NCI-H2081 treated with DMSO at 0.1 percent for 48 hours (cell line): ENCODE measurements at places on chromosomes 1 and 21.

DNA sequence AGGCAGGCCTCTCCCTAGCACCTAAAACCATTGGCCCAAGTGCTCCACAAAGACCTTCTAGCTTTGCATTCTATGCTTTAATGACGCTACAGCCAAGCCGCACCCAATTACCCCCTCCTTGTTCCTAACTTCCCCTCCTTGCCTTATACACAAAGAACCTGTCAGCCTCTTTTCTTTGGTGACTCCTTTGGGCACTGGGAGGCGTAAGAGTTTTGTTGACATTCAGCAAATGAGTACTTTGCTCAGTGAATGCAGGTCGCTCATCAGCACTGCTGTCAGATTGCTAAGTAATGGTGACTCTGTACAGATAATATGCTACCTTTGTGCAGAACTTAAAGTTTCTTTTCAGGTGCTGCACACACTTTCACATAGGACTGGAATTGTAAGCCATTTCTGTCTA is 187.6 kb upstream of the FAM78B start:
- DNase-seq = no peak

DNA sequence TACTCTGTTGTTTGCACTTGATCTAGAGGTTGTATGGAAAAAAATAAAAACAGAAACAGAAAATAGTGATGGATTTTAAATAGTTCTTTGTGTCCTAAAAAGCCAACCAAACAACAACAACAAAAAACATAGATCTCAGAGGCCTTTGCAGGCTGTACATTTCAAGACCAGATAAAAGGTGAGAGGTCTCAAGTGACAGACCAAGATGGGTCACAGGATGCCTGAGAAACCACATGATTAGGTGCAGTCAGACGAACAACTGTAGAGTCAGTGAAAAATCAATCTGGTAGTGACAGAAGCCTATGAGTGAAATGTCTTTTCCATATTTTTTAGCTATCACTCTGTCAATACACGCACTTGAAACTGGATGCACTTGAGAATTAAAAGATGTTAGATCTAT is 193.5 kb upstream of the SAMSN1 start:
- DNase-seq = no peak

DNA sequence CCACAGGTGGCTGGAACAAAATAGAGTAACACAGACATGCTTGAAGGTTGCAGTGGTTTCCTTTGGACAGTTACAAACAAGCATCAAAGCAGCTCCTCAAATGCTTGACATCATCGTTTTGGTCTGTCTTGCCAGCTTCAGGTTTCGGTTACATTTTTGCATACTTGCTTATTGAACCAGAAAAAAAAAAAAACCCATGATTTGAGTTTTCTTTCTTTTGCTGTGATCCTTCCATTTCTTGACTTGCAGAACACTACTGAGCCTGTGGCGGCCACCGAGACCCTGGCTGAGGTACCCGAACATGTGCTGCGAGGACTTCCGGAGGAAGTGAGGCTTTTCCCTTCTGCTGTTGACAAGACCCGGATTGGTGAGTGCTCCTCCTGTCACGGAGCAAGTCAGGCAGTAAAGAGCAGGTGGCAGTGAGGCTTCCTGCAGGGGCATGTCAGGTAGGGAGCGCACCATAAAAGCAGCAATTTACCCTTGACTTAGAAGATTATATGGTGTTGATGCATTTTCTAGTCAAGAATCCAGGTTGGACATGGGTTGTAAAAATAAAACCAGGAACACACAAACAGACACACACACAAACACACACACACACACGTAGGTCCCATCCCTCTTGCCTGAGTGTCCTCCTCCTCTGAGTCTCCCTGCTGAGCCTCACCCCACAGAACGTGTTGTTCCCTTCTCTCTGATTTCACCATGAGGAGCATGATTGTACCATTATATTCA is 30.9 kb downstream of the PRDM2 start:
- no peak for DNase-seq

- no peak for DNase-seq
Observed at GRCh38 chr1:147752511-147752910, 7.9 kb downstream of the GJA5 start.

- no peak for DNase-seq
Observed at GRCh38 chr1:236395230-236395946, 1.3 kb downstream of the EDARADD start.

DNA sequence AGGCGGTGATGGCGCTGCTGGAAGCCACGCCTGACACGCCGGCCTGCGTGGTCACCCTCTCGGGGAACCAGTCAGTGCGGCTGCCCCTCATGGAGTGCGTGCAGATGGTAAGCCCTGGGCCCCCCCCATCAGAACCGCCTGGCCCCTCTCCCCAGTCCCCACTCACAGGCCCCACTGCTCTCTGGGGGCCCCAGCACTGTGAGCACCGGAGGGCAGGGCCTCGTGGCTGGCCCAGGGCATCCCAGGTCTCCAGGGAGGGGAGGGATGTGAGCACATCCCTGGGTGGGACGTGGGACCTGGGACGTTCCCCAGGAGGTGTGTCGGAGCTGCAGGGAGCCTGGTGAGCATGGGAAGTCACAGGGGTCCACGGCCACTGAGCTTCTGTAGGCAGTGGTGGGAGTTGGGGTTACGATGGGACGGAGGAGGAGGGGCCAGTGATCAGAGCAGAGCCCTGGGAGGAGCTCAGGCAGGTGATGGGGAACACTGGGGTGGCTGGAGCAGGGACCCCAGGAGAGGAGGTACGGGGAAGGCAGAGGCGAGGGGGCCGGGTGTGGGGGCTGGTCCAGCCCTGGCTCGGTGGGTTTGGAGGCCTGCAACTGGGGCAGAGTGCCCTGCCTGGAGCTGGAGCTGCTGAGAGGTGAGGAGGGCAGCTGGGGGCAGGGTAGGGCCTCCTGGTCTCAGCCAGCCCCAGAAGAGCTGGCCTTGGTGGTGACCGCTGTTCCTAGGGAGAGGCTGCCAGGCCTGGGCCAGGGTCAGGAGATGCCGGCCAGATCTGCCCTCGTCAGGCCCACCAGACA is 18.8 kb downstream of the PFKL start:
- DNase-seq = no peak

DNA sequence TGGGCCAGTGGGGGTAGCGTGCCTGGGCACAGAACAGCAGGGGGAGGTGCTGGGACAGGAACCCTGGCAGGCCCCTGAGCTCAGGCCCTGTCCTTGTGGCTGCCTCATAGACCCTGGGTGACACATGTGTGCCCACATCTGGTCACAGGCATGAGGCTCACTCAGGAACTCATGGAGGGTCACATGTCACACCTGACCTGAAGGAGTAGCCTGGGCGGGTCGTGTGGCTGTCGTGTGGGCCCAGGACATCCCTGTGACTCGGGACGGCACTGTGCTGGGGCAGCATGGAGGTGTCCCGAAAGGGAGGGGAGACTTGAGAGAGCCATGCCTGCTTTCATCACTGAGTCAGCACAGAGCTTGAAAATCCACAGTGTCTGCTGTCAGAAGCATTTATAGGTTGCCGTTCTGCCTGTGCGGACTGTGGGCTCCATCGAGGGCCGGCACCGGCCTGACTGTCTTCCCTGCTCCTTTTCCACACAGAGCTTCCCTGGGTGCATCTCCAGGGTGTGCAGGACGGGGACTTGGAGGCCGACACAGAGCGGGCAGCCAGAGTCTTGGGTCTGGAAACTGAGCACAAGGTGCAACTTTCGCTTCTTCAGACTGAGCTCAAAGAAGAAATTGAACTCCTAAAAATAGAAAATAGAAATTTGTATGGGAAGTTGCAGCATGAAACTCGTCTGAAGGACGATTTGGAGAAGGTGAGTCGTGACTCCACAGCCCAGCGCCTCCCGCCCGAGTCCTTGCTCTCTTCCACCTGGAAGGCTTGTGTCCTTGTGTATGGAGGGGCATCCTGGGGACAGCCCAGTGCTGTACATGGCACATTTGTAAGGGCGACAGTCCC is 32.8 kb downstream of the PCNT start:
- DNase-seq = no peak

DNA sequence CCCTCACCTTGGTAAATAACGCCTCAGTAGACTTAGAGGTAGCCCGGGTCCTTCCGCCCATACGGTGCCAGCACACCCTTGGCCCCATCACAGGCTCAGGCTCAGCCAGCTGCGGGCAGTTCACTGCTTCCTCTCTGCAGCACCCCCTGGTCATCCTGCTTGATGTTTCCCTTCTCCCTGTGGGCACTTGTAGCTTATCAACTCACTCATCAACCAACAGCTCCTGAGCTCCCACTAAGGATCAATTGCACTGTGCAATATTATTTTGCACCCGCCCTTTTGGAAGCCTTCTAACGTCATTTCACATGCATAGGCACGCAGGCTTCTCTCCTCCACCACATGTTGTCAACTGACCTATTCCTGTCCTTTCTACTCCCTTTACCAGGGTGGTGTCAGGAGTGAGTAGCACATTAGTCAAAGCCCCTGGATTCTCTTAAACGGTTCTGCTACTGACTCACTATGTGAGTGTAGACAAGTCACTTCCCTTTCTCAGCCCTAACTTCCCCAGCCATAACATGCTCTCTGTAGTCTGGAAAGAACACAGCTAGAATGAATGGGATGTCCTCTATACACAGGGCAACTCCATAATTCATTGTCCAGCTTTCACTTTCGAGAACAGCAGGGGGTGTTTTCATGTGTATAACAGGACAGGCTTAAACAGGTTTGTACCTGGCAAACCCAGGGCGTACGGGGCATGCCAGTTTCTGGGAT is 47.1 kb upstream of the IRF2BP2 start:
- DNase-seq = no peak

GRCh38 chr21:36989699-36990507 is 16.6 kb upstream of the RIPPLY3 start:
- DNase-seq = peak; percentile 75

GRCh38 chr1:210739627-210740026 is 394.3 kb downstream of the KCNH1 start:
- no peak for DNase-seq

GRCh38 chr1:115624859-115625258 is 16.9 kb upstream of the VANGL1 start:
- no peak for DNase-seq

DNA sequence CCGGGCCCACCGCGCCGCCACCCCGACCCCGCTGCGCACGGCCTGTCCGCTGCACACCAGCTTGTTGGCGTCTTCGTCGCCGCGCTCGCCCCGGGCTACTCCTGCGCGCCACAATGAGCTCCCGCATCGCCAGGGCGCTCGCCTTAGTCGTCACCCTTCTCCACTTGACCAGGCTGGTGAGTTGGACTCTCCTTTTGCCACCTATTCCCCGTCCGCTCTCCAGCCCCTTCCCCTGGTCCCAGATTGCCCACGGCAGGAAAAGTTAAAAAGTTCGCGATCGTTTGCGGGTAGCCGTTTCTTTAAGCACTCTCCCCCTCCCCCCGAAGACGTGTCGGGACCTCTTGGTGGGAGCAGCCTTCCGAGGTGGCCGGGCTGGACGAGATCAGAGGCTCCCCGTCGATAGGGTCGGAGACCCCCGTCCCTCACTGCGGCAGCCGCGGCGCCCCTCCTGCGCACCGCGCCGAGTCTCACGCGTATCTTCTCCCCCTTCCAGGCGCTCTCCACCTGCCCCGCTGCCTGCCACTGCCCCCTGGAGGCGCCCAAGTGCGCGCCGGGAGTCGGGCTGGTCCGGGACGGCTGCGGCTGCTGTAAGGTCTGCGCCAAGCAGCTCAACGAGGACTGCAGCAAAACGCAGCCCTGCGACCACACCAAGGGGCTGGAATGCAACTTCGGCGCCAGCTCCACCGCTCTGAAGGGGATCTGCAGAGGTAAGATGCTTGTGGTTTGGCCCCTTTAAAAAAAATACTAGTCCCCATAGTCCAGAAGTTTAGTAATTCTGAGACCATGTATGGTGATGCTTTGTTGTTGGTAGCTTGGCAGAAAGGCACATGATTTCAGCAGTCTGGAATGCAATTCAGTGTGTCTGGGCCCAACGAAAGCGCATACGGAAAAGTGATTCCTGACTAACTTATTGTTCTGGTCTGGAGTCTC is 576 bp downstream of the CCN1 start:
- DNase-seq = no peak

DNA sequence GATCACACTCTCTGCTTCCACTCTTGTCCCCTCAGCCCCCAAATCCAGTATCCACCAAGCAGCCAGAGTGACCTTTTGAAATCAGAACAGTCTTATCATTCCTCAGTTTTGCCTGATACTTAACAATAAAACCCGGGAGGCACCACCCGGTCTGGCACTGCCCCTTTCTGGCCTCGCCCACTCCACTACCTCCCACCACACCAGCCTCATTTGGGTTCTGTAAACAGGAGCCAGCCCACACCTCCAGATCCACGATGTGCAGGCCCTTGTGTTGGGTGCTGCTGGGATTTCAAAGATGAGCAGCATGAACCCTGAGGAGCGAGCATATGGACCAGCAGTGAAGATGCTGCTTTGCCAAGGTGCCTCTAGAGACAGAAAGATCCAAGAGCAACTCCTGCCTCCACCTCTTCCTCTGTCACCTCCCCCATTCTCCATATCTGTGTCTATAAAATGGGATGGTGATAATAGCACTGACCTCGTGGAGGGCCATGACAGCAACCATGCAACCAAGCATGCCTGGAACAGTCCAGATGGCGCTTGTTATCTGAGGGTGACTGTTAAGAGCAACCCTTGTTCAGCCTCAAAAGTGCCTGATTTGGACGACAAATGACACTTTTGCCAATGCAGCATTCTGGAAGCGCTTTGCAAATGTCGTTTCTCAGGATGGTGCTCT is 136.0 kb downstream of the IGSF21 start:
- DNase-seq = no peak

DNA sequence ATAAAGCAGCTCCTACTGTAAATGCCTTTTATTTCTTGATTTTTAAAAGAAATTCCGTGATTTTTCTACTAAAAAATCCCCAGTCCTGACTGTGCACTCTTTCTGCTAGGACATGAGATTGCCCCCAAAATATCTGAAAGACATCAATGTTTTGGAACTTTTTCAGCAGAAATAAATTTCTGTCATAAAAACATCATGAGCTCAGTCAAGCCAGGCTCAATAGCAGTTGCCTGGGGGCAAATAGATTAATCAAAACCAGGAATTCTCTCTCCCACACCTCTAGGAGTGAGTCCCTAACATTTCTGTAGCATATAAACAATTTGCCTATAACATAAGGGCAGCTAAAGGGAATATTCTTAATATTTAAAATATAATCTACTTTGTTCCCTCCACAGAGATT is 654.1 kb downstream of the PTPRC start:
- DNase-seq = no peak

GRCh38 chr1:108610073-108610472 is 50.2 kb downstream of the EEIG2 start:
- no peak for DNase-seq

DNA sequence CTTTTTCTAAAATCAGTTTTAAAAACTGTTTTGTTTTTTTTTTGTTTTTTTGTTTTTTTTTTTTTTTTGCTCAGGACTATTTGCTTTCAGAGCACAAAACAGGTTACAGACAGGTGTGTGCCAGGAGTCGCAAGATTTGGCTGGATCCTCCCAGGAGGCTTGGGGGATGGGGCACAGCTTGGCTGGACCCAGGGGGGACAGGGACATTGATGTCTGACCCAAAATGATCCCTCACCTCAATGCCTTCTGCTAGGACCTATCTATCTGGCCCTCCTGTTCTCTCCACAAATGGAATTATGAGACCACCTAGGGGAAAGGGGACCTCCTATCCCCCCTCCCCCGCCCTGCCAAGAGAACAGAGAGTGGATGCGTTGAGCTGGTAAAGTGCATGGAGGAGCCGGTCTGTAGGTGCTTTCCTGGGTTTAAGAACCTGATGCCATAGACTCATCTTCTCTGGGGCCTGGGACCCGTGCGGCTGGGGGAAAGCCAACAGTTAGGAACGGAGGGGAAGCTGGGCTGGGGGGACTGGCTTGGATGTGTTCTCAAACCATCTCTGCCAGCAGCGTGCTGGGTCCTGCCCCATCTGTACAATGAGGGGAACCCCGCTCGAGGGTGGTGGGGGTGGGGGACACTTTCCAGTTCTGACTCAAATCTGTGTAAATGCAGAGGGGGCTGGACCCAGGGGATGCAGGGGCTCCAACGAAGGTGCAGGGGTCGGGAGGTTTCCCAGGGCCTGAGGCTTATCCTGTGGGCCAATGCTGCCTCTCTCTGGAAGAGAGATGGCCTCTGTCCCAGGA is 28.9 kb downstream of the RUNX3 start:
- DNase-seq = no peak
